Vagina (tissue), 2 donors: ENCODE measurements at places on chromosomes 12 and 14.

- DNase-seq = no peak
Observed at GRCh38 chr14:90999299-90999698, 61.1 kb downstream of the RPS6KA5 start.

DNA sequence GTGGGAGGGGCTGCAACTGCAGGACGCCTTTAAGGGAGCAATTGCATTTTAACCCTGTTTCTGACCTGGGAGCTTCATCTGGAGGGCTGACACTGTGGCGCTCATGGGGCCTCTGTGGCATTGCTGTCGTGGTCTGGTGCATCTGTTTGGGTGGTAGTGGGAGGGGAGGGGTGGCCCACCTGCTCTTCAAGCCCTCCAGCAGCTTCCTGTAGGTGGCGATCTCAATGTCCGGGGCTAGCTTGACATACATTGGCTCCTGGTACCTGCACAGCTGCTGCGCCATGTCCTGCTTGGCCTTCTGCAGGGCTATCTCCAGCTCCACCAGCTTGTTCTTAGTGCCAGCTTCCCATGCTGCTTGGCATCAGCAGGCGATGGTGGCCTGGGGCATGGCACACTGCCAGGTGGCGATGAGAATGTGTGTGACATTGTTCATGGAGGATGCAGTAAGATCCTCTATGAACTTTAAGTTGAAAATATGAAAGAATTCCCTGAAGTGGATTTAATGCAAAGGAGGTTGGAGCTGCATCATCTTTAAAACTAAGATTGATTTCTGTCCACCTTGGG, 7.7 kb upstream of the KRT82 start:
- no peak for DNase-seq

GRCh38 chr14:60101786-60102185, 10.1 kb downstream of the PCNX4 start:
- DNase-seq = no peak

DNA sequence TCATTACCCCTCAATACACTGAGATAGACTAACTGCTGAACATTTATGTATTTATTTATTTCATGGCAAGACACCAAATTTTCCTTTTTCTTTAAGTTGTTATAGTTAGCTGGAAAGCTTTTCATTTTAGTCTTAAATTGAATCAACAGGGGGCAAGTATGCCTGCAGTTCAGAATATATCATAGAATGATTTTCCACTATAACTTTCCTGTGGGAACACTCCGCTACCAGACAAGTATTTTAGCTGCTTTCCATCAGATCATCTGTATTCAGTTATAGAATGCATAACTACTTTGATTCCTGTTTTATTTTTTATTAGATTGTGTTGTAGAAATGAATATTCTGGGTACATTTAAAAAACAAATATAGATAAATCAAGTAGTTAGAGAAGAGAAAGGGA, 102.0 kb downstream of the SLC6A15 start:
- DNase-seq = no peak

- no peak for DNase-seq
Observed at GRCh38 chr12:16329594-16329993, 17.9 kb upstream of the MGST1 start.

- no peak for DNase-seq
Observed at GRCh38 chr14:59823179-59823578, 47.4 kb downstream of the RTN1 start.

DNA sequence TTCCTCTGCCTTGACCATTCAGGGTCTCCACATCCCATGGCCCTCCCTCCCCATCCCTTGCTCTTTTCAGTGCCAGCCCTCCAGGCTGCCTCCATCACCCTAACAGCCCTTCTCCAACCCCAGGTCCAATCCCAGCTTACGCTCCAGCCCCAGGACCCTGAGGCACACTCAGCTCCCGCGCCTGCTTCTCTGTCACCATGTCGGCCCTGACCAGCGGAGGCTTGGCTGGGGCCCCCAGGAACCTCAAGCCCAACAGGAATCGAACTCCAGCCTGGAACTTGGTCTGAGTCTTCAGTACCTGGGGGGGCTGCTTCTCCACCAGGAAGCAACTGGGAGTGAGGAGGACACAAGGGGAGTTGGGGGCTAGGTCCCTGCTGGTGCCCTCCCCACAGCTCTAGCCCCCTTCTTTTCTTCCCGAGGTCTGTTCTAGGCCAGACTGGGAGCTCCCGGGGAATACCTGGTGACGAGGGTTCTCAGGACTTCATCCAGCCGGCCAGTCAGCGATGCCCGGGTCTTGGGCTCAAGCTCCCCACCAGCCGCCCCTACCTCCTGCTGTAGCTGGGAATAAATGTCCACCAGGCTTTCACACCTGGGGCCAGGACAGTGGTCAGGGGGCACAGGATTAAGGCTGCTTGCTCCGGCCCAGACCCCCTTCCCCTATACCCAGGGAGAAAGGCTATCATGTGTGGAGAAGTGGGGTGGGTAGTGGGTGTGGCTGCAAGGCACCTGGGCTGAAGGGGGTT, 6.0 kb downstream of the STAT6 start:
- peak; percentile 82 for DNase-seq

- DNase-seq = no peak
Observed at GRCh38 chr14:95064256-95064655, 93.1 kb downstream of the DICER1 start.

GRCh38 chr12:125132698-125133400, 67.6 kb downstream of the AACS start:
- no peak for DNase-seq

GRCh38 chr14:97995531-97995930, 1198.3 kb downstream of the VRK1 start:
- DNase-seq = no peak

DNA sequence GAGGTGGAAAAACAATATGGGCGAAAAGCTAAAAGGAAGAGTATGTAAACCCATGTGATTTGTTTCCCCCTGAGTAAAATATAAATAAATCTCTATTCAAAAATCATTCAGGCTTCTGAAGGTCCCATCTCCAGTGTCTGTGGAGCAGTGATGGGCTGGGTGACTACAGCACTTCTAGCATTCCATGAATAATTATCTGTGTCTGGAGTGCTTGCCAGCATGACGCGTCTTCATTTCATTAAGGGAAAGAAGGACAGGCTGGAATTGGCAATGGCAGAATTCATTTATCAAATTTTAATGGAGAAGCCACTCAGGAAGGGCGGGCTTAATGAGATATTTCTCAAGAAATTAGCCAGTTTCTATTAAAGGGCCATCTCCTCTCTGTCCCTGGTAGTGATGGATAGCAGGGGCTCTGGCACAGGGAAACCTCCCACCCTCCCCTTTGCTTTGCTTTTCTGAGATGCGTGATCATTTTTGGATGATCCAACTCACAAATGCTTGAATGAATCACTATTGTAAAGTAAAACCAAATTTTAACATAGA, 916.3 kb upstream of the SEL1L start:
- no peak for DNase-seq

- DNase-seq = no peak
Observed at GRCh38 chr14:88492272-88493089, 62.3 kb downstream of the PTPN21 start.

DNA sequence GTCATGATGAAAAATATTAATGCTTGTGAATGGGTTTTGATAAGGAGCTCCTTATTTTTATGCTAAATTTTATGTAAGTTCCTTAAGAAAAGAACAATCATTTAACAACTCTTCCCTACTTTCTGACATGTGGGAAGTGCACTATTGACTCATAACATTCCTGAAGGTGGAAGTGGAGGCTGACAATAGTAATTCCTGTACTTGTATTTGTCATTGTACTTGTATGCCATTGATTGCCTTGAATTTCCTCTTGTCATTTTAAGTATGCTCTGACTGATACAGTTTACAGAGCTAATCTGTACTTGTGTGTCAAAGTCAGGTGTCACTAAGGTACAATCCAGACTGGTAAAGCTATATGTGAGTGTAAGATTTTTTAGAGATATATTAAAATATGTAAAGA, 440.0 kb downstream of the SLC16A7 start:
- DNase-seq = no peak

GRCh38 chr12:89556976-89557375, 31.1 kb upstream of the POC1B start:
- no peak for DNase-seq

DNA sequence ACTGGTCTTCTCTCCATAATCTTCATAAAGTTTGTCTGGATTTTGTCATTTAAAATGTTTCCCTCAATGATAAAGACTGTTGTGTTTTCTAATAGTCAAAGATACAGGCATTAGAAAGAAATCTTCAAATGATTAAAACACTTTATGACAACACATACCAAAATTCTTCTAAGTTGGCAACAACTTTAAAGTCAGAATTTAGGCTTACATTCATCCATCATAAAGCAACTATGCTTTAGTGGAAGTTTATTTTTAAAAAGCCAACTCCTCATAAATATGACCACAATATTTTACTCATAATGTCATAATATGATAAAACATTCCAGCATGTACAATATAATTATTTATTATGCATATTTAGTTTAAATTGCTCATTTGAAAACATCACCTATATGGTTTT, 17.2 kb upstream of the CCER1 start:
- no peak for DNase-seq

- no peak for DNase-seq
Observed at GRCh38 chr14:104844306-104845032, 20.6 kb upstream of the CEP170B start.

DNA sequence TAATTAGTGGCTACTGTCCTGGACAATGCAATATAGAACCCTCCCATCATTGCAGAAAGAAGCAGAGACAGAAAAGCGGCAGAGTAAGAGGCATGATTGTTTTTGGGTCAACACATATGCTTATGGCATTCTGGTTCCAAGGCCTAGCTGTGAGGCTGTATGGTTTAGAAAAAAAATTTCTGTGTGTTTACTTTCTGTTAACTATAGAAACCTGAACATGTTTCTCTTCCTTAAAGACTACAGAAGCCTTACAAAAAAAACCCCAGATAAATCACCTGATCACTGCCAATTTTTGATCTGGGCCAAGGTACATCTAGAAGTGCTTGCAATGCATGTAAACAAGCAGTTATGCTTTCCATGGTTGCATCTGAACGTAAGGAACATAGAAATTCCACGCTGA, 100.0 kb upstream of the HECTD1 start:
- DNase-seq = no peak

- peak; percentile 82 for DNase-seq
Observed at GRCh38 chr14:101109981-101110728, 206.6 kb upstream of the RTL1 start.

GRCh38 chr14:56514663-56515371, 64.8 kb upstream of the TMEM260 start:
- no peak for DNase-seq

- no peak for DNase-seq
Observed at GRCh38 chr12:1644534-1645438, 15.8 kb downstream of the WNT5B start.

GRCh38 chr14:96364962-96365361, 1.6 kb downstream of the GSKIP start:
- DNase-seq = no peak

- no peak for DNase-seq
Observed at GRCh38 chr12:107539196-107539939, 146.2 kb upstream of the PWP1 start.

GRCh38 chr14:36271222-36271621, 49.2 kb downstream of the MBIP start:
- no peak for DNase-seq

DNA sequence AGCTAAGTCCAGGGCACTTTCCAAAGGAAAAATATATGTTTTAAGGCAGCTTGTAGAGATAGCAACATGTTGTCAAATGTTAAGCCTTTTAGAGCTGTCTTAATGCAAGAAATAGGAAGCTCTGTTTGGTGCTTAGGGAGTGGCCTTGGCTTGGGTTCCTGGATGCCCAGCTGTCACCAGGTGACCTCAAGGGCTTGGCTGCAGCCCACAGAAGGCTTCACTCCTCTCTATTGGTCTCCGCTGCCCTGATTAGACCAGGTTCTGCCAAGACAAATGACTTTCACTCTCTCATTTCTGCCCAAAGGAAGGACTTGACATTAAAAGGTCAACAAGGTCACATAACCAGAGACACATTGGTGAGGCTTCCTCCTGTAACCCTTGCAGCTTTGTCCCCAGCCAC, 76.8 kb downstream of the WSCD2 start:
- DNase-seq = no peak
